NCI-H1092 (cell line): ENCODE measurements at places on chromosomes 16 and 17.

DNA sequence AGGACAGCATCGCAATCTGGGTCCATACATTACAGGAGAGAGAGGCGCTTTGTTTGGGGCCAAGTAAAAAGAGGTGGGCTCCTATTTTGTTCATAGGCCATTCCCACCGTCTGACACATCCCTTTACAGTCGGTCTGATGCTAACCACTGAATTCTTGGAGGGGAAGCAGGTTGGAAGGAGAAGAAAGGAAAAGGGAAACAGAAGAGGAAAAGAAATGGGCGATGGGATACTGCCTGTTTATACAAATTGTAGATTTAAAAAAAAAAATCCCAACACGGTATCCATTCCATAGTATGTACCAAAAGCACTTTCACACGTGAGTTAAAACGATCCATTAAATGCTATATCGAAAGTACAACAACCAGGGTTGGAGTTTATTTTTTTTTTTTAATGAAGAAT lies 4.0 kb upstream of the ZFHX3 start:
- no peak for DNase-seq

DNA sequence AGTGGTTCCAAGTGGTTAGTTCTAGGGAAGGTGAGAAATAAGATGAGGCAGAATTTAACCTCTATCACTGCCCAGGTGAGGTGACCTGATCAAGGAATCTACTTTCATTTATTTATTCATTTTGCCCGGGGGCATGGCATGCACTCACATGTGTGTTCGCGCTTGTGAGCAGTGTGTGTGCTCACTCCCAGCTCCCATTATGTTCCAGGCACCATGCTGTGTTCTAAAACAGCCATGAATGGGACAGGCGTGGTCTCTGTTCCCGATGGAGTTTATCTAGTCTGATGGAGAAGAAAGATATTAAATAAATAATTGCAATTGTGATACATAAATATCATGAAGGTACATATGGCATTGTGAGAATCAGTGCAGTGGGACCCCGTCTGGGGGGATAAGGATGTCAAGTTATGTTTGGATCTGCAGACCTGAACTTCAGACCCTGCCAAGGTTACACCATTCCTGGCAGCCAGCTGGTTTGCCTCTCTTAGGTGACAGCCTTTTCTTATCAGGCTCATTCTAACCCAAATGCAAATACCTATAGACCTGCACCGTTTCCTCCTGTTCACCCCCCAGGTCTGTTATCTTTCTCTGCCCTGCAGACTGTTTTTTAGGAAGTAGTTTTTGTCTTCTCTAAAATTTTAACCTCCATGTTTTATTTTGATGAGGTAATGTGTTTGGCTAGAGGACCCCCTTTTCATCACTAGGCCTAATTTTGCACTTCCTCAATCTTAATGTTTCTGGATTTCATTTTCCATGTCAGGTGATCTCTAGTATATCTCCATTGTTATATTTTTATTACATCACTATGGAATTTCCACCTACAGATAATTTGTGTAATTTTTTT lies 11.8 kb downstream of the CYB5B start:
- DNase-seq, result no peak

DNA sequence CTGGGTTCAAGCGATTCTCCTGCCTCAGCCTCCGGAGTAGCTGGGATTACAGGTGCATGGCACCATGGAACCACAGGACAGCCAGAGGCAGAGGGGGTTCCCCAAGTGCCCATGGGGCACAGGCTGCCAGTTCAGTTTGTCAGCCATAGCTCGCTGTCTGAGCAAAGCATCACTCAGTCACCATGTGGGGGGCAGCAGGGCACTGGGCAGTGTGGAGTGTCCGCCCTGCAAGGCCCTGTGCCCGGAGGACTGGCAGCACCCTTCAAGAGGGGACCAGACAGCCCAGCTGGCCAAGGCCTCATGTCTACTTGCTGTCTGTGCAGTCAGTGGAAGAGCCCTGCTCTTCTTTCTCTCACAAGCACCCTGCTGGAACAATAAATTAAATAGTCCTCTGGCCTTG lies 6.4 kb downstream of the ALYREF start:
- DNase-seq, result no peak

DNA sequence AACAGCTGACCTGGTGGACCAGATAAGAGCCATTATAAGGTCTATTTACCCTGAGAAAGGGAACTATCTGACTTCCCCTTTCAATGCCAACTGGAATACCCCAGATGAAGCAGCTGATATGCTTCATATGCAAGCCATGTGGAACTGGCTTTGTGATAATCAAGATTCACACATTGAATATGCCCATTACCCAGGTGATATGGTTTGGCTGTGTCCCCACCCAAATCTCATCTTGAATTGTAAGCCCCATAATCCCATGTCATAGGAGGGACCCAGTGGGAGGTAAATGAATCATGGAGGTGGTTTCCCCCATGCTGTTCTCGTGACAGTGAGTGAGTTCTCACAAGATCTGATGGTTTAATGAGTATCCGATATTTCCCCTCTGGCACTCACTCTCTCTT lies 42.1 kb downstream of the IKZF3 start:
- no peak for DNase-seq

DNA sequence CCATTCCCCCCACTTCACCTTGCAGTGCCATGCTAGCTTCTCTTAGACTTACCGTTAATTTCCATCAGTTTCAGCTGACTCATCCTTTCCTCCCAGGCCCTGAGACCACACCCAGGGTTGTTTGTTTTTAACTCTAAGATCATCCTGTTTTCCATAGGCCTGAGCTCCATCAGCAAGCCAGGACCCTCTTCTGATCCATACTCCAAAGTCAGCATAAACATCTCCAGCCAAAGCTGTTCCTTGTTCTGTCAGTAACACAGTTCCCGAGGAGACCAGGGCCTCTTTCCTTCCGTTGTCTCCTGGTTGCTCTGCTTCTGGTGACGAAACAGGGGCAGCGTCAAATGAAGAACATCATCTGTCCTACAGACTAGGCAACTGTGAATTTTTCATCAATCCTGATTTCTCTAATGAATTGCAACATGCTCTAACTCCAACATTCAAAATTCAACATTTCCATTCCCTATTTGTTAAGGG lies 83.8 kb upstream of the HNF1B start:
- DNase-seq, result no peak

DNA sequence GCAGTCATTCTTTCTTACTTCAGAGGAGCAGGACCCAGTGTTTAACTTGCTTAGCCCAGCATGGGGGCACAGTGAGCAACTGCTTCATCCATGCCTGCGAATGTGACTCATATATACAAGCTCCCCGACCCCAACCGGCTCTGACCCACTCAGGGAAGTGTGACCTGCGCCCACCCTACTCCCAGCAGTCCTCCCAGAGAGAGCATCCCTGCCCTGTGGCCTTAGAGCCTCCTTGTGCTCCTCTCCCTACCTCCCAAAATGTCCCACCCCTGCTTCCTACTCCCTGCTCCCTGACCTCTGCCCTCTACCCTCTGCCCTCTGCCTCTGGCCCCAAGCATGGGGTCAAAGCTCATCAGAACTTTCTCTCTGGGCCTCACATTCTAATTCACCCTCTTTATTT lies 46.9 kb upstream of the DLX4 start:
- DNase-seq, result no peak

GRCh38 chr17:603406-604114 lies 111.1 kb downstream of the VPS53 start:
- no peak for DNase-seq

- no peak for DNase-seq
Observed at GRCh38 chr17:4150096-4150495, 7.1 kb downstream of the CYB5D2 start.

DNA sequence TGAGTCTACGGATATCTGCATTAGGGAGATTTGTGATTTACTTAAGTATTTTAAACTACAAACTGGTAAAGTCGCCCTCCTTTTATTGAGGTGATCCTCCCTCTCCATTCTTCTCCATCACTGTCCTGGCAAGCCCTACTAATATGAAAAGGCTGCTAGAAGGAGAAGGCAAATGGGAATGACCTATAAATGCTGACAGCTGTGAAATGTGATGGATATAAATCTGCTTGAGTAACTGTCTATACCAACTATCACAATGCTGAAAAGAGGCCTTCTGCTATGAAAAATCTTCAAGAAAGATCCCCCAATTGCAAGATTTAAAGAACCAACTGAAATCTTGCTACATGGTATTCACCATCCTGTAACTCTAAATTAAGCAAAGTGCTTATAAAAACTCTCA lies 15.5 kb downstream of the DNAJC7 start:
- DNase-seq, result no peak

GRCh38 chr16:630815-631405 lies at the start of gene WFIKKN1:
Gene WFIKKN1 (plus strand): TSS chr16:630985. CDS start chr16:631254, 269 bp downstream.
- DNase-seq, result no peak

- DNase-seq, result no peak
Observed at GRCh38 chr17:39306509-39307212, 80.9 kb upstream of the STAC2 start.

DNA sequence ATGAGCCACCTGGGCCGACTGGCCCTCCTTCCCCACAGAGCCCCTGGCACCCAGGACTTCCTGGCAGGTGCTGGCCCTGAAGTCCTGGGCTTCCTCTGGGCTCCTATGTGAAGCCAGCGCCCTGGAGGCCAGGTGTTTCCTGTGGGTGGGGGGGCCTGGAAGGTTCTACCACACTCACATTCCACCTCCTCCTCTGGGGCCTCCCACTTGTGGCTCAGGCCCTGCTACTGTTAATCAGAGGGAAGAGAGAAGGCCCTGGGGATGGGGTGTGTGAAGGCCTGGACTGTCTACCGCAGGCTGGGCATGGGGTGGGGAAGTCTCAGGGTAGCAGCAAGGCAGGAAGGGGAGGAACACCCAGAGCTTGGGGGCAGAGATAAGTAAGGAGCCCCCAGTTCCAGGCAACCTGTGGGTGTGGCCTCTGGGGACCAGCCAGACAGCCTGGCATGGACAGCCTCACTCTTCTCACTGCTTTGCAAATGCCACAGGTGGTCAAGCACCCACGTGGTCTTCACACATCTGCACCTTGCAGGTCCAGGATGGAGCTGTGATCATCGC lies 111.9 kb upstream of the TNRC6C start:
- no peak for DNase-seq

- no peak for DNase-seq
Observed at GRCh38 chr16:3494386-3494973, 809 bp downstream of the C16orf90 start.

- DNase-seq, result no peak
Observed at GRCh38 chr16:51012396-51012795, 138.7 kb downstream of the SALL1 start.

DNA sequence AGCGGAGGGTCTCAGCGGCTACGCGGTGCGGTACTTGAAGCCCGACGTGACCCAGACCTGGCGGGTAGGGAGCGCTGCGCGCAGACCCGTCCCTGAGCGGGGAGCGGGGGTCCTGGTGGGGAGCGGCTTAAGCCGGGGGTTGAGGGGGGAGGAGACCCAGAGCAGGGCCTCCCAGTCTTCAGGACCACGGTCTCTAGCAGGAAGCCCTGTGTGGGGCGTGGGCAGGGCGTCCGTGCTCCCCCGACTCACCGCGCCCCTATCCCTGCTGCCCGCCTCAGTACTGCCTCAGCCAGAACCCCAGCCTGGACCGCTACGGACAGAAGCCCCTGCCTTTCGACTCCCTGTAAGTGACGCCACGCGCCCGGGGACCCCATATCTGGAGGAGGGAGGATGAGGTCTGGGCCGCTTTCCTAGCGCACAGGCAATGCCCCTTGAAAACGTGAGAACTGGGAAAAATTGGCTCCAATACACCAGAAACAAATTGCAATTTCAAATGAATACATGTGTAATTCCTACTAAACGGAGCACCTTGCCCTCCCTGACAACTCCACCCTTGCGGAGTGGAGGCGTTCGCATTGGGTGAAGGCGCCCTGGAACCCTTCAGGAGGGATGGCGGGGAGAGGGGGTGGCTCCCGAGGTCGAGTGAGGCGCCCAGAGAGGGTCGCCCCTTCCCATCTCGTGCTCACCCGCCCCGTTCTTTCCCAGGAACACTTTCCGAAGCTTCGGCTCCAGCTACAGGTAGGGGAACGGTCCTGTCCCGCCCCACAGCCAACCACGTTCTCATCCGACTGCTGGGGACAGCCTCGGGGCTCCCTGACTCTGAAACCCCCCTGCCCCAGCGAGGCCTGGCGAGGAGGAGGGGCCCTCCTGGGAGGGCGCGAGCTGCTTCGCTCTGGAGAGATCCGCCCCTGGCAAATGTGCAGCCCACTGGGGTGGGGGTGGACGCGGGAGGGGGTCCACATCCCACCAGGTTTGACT lies 14.6 kb upstream of the CNGB1 start:
- DNase-seq, result no peak

- no peak for DNase-seq
Observed at GRCh38 chr17:58643147-58643546, 48.7 kb downstream of the TEX14 start.

GRCh38 chr17:18379246-18380146 lies 1.9 kb downstream of the EVPLL start:
- no peak for DNase-seq

DNA sequence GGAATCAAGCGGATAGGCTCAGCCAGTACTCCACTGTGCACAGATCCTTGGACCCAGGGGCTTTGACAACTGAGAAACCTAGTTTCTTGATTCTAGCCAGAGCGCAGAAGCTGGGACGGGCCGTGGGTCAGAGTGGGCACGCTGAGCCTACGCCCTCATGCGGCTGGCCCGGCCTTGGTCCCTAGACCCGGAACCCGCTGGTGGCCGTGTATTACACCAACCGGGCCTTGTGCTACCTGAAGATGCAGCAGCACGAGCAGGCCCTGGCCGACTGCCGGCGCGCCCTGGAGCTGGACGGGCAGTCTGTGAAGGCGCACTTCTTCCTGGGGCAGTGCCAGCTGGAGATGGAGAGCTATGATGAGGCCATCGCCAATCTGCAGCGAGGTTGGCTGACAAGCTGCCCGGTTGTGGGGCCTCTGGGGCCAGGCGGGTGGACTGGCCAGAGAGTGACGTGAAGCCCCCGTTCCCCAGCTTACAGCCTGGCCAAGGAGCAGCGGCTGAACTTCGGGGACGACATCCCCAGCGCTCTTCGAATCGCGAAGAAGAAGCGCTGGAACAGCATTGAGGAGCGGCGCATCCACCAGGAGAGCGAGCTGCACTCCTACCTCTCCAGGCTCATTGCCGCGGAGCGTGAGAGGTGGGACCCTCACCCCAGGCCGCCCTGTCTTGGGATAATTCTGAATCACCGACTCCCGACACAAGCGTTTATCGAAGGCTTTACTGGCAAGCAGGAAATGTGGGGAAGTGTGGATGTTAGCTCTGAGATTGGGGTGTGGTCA lies 946 bp downstream of the STUB1 start:
- DNase-seq, result peak; percentile 22

DNA sequence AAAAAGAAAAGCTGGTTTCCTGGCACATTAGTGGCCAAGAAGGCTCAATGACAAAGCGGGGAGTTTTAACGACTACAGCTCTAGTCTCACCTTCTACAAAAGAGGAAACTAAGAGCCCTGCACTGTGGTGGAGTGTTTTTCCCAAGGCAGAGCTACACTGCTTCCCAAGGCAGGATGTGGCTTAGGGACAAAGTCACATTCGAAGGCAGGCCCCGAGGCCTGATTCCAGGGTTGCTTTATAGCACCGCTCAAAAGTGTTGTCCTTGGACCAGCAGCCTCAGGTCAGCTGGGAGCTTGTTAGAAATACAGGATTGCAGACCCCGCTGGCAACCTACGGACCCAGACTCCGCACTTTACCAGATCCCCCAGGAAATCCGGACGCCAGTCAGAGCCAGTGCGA lies 23.8 kb downstream of the TMEM92 start:
- DNase-seq, result no peak

GRCh38 chr17:28338056-28338768 lies 2.7 kb downstream of the TNFAIP1 start:
- DNase-seq, result no peak

- no peak for DNase-seq
Observed at GRCh38 chr17:69232650-69233049, 4.0 kb upstream of the ABCA10 start.

- DNase-seq, result no peak
Observed at GRCh38 chr17:82582213-82582612, 62.7 kb downstream of the FOXK2 start.
